ENCODE measurements at places on chromosomes 16 and 17. TPM values are rescaled to one million over a fixed set of nuclear protein-coding genes. Genes with fewer than 3 reads are reported as not detected.
A peak's percentile ranks its signal among the peaks of the same experiment; 100 is the strongest.

GRCh38 chr16:71357681-71358080 lies 842 bp upstream of the CALB2 start:
- DNase-seq: no peak

- no peak for DNase-seq
These were observed 31.7 kb upstream of the ARL4D start for GRCh38 chr17:43366891-43367736.

- DNase-seq: peak; percentile 65
These were observed 639.3 kb downstream of the KCNJ2 start for GRCh38 chr17:70808596-70808995.

GRCh38 chr16:85992359-85992758 lies 93.4 kb downstream of the IRF8 start:
- DNase-seq: no peak

- peak; percentile 90 for DNase-seq
These were observed 35.1 kb downstream of the IGF2BP1 start for GRCh38 chr17:49031965-49032928.

- DNase-seq: no peak
These were observed 79.0 kb downstream of the GPRC5B start for GRCh38 chr16:19805459-19806162.

DNA sequence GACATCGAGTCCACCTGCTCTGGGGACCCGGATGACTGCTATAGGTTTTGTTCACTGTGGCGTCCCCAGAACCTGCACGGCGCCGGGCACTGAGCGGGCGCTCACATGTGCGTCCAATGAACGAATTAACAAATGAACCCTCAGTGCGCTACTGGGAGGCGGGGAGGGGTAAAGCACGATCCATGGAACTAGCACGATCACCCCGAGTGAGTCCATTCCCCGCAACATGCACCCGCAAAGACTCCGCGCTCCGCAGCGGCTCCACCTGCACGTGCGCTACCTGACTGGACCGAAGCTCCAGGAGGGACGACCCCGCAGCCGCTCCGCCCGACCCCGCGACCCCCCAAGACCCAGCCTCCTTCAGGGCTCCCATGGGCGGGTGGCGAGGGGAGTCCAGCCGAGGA lies 491 bp downstream of the TRAP1 start:
- peak; percentile 84 for DNase-seq

GRCh38 chr17:75763613-75764416 lies 1.2 kb downstream of the GALK1 start:
- DNase-seq: no peak

DNA sequence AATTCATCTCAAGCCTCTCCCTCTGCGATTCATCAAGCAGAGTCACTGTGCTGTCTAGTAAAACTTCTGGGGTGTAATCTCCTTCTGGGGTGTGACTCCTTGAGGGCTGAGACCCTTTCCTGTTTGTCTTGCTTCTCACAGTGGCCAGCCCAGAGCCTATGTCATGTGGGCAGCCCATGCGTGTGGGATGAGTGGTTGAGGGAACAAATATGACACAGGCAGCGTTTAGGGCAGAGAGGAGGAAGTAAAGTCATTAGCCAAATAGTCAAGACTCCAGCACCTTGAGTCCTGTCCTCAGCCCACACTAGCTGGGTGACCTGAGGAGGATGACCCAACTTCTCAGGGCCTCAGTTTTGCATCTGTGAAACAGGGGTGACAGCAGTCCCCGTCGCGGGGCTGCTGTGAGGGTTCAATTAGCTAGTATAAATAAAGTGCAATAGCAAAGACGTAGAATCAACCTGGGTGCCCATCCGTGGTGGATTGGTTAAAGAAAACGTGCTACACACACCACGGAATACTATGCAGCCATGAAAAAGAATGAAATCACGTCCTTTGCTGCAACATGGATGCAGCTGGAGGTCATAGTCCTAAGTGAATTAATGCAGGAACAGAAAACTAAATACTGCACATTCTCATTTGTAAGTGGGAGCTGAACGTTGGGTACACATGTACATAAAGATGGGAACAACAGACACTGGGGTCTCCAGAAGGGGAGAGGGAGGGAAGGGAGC lies 4.5 kb upstream of the ITGAX start:
- DNase-seq: no peak

CIITA gene
- total RNA-seq: 96.5 TPM
